ENCODE measurements at places on chromosomes 5 and 9. TPM values are rescaled to one million over a fixed set of nuclear protein-coding genes. Genes with fewer than 3 reads are reported as not detected.

DNA sequence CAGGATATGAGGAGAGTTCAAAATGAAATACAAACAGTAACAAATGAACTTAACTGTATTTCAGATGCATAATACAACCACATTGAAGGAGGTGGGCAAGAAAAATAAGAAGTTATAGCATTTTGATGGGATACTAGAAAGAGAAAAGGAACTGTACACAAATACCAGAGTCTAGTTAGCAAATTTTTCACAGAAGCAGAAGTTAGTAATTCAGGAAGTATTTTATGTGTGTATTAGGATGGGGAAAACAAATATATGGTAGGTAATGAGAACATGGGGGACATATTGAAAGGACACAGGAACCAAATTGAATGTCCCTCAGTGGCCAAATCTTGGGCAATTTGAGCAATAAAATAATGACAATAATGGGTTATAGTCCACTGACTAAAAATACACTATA is 18.4 kb downstream of the GM2A start:
- no peak for DNase-seq

DNA sequence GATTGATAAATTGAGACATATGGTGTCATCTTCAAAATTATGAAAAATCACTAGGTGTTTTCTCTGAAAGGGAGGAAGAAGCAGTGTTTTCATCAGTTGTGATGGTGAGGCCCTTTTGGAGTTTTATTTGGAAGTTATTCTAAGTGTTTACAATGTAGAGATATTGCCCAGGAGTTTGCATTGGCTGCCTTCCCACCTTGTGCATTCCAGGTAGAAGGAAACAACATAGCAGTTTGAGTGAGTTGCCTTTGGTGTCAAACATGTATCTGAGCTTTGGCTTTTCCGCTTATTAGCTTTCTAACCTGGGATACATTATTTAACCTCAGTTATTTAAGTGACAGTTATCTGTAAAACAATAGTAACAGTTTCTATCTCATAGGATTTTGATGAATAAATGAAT is 122.5 kb downstream of the SCAMP1 start:
- no peak for DNase-seq

DNA sequence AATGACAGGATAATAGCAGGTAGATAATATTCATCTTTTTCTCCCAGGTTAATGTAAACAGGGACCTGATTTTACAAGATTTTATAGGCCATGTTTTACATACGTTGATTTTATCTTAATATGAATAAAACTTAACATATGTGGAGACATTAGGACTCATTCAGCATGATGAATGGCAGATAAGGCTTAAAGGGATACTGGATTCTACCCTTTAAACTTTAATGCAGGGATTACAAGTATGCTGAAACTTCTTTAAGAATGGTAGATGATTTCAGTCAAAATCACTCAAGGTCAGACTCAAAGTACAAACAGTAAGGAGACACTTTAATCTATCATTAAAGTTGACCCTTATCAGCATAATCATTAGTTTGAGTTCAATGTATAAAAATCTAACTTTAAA is 274.5 kb upstream of the IZUMO3 start:
- no peak for DNase-seq

SPINK7 gene
- not detected for total RNA-seq

DNA sequence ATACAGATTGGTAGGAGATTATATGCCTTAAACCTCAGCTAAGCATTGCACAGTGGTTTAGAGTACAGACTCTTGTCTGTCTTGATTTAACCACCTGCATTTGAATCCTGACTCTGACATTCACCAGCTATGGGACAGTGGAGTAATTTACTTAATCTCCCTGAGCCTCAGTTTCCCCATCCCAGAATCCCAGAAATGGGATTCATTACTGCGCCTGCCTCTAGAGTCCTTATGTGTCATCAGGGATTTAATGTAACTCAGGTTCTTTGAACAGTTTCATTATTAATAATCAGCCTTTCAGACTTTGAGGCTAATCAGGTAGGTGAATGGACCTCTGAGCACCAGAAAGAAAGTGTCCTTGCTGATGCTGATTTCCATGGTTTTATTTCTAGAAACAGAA is 149.1 kb downstream of the SMARCA2 start:
- DNase-seq: no peak

DNA sequence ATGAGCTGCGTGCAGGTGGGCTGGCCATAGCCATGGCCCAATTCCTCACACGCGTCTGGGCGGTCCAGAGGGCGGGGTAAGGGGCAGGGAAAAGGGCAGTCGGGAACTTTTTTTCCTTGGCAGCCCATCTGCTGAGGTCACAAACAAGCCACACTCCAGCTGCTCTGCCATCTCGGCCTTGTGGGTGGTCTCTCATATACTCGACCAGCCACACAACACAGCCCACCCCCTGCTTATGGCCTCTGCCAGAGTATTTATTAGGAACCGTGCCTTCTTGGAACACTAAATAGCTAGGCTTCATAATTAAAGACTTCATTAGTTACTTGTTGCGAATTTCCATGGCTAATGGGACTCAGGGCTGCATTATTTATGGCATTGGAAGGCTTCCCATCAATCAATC is 98.5 kb upstream of the LHFPL2 start:
- DNase-seq: no peak

TLR4 gene
- total RNA-seq: not detected

DNA sequence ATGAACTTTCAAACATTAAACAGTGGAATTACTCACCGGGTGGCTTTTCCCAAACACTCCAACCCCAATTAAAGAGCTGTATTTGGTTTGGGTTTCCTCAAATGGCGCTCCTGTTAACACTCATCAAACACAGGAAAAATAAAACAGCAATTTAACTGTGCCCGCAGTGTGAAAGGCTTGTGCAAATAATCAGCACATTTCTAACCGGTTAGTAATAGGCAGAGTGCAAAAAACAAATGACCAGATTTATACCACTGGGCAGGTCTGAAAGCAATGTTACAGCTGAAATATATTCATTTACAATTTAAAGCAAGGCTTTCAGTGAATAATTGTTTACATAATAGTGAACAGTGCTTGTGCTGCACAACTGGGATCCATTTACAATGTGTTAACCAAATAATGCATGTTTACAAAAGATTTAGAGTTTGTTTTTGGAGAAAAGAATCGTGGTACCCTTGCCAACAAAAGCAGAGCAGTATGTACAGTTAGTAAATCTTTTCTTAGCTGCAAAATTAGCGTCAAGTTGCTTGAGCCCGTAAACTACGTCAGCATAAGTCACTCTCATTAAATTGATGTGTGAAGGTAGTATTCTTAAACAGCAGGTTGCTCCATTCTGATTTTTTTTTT is 662.9 kb upstream of the ZNF608 start:
- no peak for DNase-seq

- DNase-seq: no peak
Observed at GRCh38 chr9:125400725-125401716, 139.4 kb downstream of the GAPVD1 start.

GRCh38 chr5:17619354-17619753 is 9.2 kb downstream of the TAF11L12 start:
- DNase-seq: no peak

UGT3A1 gene
- not detected for total RNA-seq

ZNF300 gene
- total RNA-seq: 2.2 TPM

DNA sequence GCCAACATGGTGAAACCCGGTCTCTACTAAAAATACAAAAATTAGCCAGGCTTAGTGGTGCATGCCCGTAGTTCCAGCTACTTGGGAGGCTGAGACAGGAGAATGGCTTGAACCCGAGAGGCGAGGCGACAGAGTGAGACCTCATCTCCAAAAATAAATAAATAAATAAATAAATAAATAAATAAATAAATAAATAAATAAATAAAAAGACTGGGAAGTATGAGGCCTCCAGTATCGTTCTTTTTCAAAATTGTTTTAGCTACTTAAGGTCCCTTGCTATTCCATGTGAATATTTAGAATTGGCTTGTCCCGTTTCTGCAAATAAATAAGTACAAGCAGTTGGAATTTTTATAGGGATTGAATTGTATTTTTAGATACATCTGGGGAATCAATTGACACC is 3.0 kb upstream of the SETX start:
- DNase-seq: no peak

- no peak for DNase-seq
Observed at GRCh38 chr9:14403081-14403480, 89.1 kb upstream of the NFIB start.

- no peak for DNase-seq
Observed at GRCh38 chr5:144697847-144698262, 527.2 kb downstream of the KCTD16 start.

CEL gene
- total RNA-seq: 9.3 TPM

DNA sequence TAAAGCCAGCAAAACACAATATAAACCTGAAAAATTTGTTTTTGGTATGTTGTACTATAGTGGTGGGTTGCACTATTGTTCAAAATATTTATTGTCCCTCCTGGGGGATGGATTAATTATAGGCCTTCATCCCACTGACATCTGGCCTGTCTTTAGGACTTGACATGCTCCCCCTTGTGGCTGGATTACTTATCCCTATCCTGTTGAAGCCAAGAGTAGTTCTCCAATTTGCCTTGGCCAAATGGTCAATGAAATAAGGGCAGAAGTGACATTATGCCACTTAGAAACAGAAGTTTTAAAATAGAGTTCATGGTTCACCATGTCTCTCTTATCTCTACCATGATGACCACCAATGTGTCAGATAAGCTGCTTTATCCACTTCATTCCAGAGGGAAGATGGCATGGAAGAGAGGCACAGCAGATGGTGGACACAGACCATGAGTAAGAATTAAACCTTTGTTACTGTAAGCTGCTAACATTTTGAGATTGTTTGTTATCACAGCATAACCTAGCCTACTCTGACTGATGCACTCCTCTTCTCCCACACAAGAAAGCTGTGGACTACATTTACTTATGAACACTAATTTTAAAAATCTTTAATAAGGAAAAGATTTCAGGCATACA is 29.2 kb upstream of the ARHGEF28 start:
- no peak for DNase-seq

MELK gene
- 57.1 TPM for total RNA-seq

DNA sequence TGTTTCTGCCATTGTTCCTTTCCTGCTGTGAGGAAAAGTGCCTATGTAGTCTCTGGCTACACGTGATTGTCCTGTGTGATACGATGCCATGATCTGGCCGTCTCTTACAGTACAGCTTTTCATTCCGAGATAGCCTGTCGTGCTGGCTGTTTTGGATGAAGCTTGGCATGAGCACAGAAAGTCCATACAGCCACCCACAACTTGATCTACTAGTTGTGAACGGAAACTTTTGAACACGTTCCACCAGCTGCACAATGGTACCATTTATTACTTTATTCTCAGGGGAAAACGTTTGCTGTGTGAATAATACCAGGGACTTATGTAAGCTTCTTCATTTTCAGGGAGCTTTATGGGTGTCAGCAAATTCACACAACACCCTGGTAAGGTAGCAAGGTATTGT is 217.6 kb upstream of the ANKRD55 start:
- no peak for DNase-seq

DNA sequence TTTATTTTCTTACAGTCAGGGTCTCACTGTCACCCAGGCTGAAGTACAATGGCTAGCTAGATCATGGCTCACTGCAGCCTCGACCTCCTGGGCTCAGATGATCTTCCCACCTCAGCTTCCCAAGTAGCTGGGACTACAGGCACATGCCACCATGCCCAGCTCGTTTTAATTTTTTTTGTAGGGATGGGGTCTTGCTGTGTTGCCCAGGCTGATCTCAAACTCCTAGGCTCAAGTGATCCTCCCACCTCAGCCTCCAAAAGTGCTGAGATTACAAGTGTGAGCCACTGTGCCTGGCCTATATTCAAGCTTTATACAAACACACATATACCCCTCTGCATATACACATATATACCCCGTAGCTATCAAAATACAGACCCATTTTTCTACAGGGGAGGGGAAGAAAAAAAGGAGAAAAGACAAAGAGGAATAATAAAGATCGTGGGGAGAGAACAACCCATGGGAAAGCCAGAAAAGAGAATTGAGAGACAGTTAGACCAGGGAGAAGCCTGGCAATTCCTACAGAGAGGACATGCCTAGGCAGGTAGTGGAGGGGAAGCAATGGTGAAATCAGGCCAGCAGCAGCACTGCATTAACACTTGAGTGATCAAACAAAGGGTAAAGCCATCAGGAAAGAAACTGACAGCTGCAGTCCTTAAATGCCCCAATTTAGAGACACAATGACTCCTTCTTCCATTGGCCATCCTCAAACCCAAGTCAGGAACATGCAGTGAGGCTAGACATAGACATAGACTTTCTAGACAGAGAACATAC is 102.7 kb downstream of the EFNA5 start:
- no peak for DNase-seq

BDP1 gene
- 33.7 TPM for total RNA-seq

DNA sequence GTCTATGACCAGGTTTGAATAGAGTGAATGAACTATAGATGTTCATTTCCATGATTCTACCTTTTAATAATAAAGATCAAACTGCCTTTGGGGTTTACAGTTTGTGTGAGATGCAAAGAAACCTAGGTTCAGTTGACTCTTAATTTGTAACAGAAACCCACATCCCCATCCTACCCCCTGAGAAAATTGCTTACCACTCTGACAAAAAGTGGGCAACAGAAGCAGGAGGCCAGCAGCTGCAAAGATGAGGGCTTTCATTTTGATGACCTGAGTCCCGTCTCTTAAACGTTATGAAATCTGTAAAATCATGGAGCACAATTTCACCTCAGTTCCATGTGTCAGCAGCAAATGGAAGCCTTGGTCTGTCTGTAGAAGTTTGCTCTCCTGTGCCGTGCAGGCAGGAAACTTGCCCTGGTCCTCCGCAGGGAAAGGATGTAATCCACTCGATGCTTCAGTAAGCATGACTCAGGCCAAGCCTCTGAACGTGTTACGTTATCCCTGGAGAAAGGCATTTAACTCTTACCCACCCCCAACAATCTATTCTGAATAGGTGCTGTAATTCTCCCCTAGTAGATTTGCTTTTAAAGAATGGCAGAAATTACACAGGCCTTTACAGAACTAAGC is at the start of gene F2RL2:
F2RL2 (minus strand) TSS at position 431 of the 624 bp plus-strand sequence; CDS start at position 258, 173 bp downstream.
- DNase-seq: no peak

All from activated naive CD4-positive, alpha-beta T cell treated with anti-CD3 and anti-CD28 coated beads, Interleukin-2, amount 50 U/mL, for 72 hours (primary cell).